ENCODE measurements at places on chromosomes 13 and 19. TPM values are rescaled to one million over a fixed set of nuclear protein-coding genes. Genes with fewer than 3 reads are reported as not detected.

Gene MATK
- not detected for total RNA-seq

Gene LAIR1
- total RNA-seq, result not detected

Gene SIGLEC12
- not detected for total RNA-seq

Gene FBXO27
- total RNA-seq, result 6.7 TPM

Gene OR10H1
- total RNA-seq, result not detected

Gene PRRG2
- 19.6 TPM for total RNA-seq

Gene CEACAM5
- total RNA-seq, result not detected

Gene POGLUT2
- total RNA-seq, result 6.9 TPM

Gene LHB
- 1.7 TPM for total RNA-seq

Gene NPAS1
- 1.1 TPM for total RNA-seq

Gene MYH14
- 0.24 TPM for total RNA-seq

Gene FGF22
- not detected for total RNA-seq

Gene TTC9B
- not detected for total RNA-seq

Gene FDX2
- total RNA-seq, result 44.4 TPM

Gene PPM1N
- total RNA-seq, result 2.1 TPM

Gene APOC4
- not detected for total RNA-seq

Gene PSG7
- not detected for total RNA-seq

Gene CHST8
- not detected for total RNA-seq

Gene ICAM5
- total RNA-seq, result 21.7 TPM

Gene SCAF1
- 91.5 TPM for total RNA-seq

Gene FCGBP
- total RNA-seq, result 0.19 TPM

Gene CD37
- total RNA-seq, result not detected

Gene ABCA7
- 25.8 TPM for total RNA-seq

Gene CGB5
- not detected for total RNA-seq

Gene LIM2
- total RNA-seq, result not detected

Gene NUFIP1
- 9.4 TPM for total RNA-seq

Gene DHRS12
- total RNA-seq, result 5.5 TPM

Gene MBD3L5
- not detected for total RNA-seq

Gene F7
- not detected for total RNA-seq

Gene OLFM4
- not detected for total RNA-seq

Gene MIA
- total RNA-seq, result 107 TPM

Measured in mammary epithelial cell (primary cell).